ENCODE measurements at places on chromosomes 3 and 15.
A peak's percentile ranks its signal among the peaks of the same experiment; 100 is the strongest.

DNA sequence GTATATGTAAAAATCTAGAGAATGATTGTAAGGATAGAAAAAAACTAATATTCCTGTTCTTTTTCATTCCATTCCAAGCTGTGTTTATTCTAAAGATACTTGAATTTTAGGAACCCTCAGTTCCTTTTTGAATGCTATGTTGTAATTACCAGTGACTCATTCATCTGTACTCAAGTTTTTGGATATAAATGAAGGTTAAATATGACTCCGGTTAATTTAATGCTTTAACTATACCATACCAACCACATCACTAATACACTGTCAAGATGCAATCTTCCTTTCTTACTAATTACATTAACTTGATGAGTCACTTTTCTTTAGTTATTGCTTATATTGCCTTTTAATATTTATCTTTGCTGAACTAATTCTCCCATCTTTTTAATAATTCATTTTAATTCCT is 68.8 kb upstream of the ZNF148 start:
- no peak for DNase-seq

DNA sequence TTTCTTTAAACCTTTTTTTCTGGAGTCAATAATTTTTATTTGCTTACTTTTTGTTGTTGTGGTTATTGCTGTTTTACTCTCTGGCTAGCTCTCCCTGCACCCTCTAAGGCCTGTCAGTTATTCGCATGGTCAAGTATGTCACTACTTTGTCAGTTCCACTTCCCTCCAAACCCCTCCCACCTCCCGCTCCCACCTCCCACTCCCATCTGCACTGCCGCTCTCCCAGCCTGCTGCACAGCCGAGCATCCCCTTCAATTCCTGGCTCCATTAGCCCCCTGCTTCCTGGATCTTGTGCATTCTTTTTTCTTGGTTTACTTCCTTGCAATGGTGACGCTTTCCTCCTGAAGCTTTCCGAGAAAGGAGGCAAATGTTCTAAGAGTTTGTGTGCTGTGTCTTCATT is 218.0 kb downstream of the XXYLT1 start:
- DNase-seq = no peak

DNA sequence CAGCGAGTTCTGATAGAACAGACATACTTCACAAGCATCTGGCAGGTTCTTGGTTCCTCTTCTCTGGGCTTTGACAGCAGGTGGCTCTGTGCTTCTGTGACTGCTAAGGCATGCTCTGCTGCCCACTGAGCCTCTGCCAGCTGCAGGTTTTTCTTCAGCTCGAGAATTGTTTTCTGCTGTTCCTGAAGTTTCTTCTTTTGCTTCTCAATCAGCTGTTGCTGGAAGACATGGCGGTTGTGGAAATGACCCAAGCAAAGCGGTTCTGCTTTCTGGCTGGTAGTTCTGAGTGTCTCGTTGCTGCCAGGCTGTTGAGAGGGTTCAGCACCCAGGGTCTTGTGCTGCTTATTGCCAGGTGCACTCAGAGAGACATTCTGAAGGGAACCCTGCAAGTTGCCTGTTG is 50.8 kb downstream of the CCDC191 start:
- no peak for DNase-seq

GRCh38 chr3:123664753-123665152 is 79.9 kb upstream of the HACD2 start:
- no peak for DNase-seq

GRCh38 chr3:148940983-148941382 is 50.4 kb upstream of the GYG1 start:
- peak; percentile 48 for DNase-seq

- no peak for DNase-seq
Measured at GRCh38 chr3:48417529-48418108, 12.3 kb downstream of the PLXNB1 start.

DNA sequence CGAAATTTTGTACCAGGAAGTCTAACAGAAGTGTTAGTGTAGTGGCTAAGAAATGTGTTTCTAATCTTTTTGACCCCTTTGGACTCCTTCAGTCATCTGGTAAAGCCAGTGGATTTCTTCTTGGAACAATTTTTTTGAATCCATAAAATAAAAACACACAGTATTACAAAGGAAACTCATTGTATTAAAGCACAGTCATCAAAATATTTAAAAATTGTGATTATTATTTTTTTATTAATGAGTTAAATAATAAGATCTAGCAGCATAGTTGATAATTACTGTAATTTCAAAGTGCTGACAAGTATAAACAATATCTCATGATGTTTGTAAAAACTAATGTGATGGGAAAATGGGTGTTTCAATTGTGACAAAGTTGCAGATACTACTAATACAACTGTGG is 72.2 kb upstream of the LRRC3B start:
- no peak for DNase-seq

DNA sequence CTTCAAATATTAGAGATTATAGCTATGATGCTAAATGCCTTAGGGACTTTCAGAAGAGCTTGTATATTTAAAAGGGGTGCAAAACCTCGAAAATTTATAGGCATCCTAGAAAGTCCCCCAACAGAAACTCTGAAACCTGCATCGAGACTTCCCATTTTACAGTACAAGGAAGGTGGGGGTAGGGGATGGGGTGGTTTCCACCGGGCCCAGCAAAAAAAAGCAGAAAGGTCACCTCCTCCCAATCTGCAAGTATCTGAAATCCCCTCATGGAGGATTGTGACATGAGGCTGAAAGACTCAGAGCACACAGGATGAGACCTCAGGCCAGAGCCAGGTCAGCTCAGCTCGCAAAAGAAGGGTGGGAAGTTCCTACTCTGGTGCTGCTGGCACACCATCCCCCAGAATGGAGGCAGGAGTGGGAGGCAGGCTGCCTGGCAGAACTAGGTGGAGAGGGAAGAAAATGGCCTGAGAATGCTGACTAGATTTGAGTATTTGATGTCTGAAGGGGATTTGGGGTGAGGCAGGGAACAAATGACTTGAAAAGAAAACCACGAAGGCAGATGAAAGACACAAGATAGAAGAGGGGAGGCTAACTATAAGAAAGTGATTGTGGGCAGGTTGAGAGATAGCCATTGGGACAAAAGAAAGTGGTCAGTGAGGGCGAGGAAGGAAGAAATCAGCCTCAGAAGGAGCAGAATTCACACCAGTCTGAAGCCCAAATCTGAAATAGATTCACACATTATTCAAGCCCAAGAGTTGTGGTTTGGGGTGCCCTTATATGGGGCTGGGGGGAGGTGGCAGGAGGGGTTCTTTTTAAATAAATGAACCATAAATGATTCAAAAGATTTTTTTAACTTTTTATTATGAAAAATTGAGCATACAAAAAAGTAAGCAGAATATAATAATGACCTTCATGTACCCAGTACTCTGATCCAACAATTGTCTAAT is 22.5 kb upstream of the TSC22D2 start:
- DNase-seq = no peak

GRCh38 chr3:111944372-111944771 is 34.5 kb upstream of the ABHD10 start:
- DNase-seq = no peak

- no peak for DNase-seq
Measured at GRCh38 chr3:10312861-10313260, 8.1 kb downstream of the SEC13 start.

DNA sequence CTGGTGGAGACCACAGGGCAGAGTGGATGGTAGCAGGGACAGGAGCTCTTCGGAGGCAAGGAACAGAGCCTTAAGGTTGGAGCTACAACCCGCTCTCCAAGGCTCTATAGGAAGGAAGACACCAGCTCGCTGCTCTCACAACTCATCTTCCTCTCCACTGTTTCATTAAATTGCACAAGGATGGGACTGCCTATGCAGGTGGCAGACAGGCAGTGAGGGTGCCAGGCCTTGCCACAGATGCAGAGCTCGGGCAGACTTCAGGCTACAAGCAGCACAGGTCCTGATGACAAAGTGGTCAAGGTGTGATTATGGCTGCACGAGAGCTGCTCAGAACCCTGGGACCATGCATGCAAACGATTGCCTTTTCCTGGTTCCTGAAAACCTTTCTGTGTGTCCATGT is 144.6 kb downstream of the FOXP1 start:
- DNase-seq = no peak

DNA sequence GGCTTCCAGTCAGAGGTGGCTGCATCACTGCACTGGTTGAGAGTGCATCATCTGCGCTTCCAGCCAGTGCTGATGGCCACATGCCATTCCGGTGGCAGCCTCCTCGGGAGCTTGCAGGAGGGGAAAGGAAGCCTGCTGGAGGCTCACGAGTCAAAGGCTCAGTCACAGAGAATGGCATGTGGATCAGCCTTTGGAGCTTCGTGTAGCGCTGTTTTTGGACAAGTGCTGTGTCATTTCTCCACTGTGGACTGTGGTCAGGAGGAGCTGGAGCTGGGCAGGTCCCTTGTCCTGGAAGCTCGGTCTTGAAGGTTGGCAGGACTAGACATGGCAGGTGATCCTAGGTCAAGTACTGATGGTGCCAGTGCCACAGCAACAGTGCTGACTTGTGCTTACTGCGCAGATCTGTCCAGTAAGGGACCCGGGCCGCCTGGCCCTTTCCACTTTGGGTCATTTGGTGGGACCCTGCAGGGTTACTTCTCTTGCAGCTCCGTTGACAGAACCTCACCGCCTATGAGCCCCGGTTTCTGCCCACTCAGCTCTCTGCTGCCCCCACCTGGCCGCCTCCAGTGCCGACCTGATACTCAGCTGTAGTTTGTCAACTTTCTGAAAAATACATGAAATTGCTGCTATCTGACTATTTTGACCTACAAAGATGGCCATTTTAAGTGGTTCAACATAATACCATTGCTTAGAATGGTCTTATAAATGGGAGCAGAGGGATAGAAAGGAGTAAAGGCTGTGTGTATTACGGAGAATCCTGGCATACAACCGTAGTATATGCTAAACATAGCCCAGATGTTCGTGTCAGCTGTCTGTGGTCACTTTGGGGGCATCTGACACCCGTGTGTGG is 27.6 kb upstream of the TRPM1 start:
- DNase-seq = peak; percentile 74

- DNase-seq = no peak
Measured at GRCh38 chr3:149848688-149849087, 35.7 kb downstream of the RNF13 start.

DNA sequence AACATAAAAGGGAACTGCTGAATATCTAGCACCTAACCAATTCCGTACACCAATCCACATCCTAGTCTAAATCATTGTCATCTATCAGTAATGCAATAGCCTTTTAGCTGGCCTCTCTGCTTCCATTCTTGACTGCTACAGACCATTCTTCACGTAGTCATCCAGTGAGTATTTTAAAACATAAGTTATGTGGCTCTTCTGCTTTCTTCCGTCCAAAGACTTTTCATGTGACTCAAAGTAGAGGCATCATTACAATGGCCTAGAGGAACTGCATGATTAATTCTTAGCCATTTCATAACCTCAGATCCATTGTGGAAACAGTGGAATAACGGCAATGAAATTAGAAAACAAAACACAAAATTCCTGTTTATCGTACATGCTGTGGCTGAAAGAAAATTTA is 88.9 kb upstream of the CBLB start:
- DNase-seq = no peak

DNA sequence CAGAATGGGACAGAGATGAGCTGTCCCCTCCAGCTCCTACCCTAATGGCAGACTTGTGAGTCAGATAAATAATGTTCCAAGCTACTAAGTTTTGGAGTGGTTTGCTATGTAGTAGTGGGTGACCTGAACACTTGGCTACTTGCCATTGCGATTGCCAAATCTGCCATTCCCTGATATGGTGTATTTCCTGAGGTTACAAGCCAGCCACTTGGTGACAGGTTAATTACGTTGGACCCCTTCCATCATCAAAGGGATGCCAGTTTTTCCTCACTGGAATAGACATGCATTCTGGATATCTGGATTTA is 33.6 kb downstream of the MORF4L1 start:
- DNase-seq = no peak

DNA sequence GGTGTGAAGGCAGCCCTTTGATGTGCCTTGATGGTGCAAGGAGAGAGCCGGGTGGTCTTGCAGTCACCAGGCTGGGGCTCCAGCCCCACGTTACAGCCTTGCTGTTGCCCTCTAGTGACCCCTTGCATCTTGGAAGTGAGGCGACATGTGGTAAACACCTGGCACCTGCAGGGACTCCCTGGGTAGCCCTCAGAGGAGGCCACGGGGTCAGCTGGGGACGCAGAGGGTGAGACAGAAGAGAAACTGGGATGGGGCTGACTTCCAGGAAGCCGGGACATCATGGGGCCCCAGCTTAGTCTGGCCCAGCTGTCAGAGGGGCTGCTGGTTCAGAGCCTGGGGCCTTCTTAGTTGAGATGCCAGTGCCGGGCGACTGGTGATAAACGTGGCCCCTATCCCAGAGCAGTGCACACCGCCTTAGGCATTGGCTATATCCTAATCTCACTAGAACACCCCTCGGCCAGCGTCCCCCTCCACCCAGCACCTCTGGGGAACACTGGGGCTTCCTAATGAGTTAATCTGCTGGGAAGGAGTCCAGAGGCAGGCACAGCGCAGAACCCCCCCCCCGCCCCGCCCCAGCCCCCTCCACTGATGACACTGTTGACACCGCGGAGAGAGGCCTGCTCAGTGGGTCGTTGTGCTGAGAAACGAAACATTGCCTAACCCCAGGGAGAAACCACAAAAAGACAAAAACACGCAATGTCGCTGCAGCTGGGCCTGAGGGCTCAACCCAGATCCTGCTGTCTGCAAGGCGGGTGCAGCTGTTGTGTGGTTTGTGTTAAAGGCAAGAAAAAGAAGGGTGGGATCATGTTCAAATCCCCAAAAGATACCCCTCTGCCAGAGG is 60.5 kb upstream of the KLF13 start:
- DNase-seq = peak; percentile 88

- no peak for DNase-seq
Measured at GRCh38 chr15:67790610-67791319, 34.5 kb upstream of the SKOR1 start.

DNA sequence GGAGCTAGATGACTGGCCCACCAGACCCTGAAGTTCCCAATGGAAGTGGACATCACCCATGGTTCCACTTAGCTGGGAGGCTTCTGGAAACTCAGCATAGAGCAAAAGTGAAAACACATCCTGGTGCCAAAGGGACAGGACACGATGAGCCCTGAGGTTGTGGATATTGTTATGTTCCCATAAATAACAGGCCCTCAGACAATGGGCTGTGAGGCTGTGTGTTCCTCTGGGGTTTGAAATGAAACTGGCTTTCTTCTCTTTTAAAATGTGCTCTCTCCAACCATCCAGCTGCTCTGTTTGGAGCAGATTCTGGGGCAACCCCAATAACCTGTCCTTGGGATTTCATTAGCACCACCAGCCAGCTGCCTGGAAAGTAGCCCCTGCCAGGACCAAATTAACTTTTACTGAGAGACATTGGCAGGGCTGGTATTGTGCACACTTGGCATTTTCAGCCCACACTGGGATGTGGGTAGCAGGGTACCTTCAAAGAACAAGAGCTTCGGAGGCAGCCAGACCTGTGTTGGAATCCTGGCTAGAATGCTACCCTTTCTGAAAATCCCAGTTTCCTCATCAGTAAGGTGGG is 97.5 kb downstream of the DNAJB8 start:
- peak; percentile 85 for DNase-seq

- DNase-seq = no peak
Measured at GRCh38 chr15:29535952-29536351, 266.3 kb upstream of the NSMCE3 start.
